ENCODE measurements at places on chromosomes 4 and X.

- DNase-seq = peak; percentile 76
Measured at GRCh38 chr4:168221301-168221700, 97.3 kb downstream of the DDX60 start.

- no peak for DNase-seq
Measured at GRCh38 chrX:119101168-119101567, 26.4 kb downstream of the KIAA1210 start.

DNA sequence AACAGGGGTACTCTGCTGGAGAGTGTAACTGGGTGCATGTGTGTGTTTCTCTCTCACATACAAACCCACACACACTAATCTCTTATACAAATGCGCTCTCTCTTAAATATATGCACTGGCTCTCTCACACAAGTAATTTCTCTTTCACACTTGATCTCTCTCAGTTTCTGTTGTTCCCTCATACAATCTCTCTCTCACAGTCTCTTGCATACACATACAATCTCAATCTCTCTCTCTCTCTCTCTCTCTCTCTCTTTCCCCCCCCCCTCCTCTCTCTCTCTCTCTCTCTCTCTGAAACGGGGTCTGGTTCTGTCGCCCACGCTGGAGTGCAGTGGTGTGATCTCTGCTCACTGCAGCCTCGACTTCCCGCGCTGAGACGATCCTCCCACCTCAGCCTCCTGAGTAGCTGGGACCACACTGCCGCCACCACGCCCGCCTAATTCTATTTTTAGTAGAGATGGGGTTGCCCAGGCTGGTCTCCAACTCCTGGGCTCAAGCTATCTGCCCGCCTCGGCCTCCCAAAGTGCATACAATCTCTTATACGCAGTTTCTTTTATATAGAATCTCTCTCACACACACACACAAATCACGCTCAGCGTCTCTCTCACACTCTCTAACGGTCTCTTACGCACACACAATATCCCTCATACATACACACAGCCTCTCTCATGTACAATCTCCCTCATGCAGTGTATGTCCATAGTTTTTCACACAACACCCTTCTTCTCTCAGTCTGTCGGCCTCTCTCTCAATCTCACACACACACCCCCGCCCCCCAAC lies 518 bp upstream of the FAM241A start:
- no peak for DNase-seq

- no peak for DNase-seq
Measured at GRCh38 chrX:136146614-136147314, 569 bp upstream of the FHL1 start.

- peak; percentile 39 for DNase-seq
Measured at GRCh38 chrX:67749536-67749935, 205.7 kb downstream of the AR start.

DNA sequence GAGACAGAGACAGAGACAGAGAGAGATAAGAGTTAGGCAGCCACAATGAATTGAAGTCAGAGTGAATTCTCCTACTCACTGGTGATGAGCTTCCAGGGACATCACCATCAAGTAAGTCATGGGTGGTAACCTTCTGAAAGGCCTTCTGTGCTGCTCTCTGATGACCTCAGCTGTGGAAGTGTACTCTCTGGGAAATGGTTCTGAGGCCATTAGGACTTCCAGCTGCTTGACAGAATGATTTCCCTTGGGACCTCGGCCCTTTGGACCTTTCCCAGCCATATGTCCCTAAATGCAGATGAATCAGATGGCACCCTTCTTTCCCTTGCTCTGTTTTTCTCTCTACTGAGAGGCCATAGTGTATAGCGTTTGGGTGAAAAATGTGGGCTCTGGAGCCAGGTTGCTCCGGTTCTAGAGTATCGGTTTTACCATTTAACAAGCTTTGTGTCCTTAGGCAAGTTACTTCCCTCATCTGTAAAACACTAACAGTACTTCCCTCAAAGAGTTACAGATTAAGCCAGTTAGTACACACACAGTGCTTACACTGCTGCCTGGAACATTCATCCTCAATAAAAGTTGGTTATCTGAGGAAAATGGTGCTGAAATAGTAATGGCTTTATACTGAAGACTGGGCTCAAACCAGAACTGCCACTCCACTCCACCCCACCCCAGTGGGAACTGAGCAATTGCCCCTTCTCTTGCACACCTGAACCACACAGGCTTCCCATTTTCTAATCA lies 7.6 kb downstream of the SEPTIN11 start:
- DNase-seq = peak; percentile 52

GRCh38 chrX:68284281-68284904 lies 148.9 kb downstream of the OPHN1 start:
- no peak for DNase-seq

- peak; percentile 30 for DNase-seq
Measured at GRCh38 chr4:49032440-49033161, 46.5 kb downstream of the CWH43 start.

DNA sequence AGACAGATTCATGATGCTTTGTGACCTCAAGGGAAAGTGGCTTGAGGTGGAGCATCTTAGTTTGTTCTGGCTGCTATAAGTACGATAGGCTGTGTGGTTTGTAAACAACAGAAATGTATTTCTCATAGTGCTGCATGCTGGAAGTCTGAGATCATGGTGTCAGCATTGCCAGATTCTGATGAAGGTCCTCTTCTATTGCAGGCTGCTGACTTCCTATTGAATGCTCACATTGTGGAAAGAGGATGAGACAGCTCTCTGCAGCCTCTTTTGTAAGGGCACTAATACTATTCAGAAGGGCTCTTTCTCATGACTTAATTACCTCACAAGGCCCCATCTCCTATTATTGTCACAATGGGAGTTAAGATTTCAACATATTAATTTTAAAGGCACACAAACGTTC lies 1674.0 kb upstream of the PCDH7 start:
- peak; percentile 60 for DNase-seq

DNA sequence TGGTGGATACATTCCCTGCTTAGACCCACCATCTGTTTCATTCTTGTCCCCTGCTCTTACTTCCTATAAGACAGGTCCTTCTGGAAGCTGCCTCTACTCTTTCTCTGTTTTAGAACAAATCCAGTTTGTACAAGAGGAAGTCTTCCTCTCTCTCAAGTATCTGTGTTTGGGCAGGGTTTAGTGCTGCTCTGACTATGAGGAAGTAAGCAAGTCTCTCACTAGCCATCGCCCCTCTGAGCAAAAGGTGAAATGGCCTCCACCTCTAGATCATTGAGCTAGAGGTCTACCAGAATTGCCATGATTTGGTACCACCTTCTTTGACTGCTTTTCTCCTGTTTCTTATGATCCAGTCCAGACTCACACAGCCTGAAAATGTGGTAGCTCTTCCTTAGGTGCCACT lies 8.4 kb downstream of the BTK start:
- DNase-seq = no peak
